ENCODE measurements at places on chromosomes 7 and 10. TPM values are rescaled to one million over a fixed set of nuclear protein-coding genes. Genes with fewer than 3 reads are reported as not detected.

- H3K4me1 ChIP-seq: no peaks in the 10 kb centered on the region
- no peak for DNase-seq
- no peak overlapping the region for H3K4me3 ChIP-seq
- no peaks in the 10 kb centered on the region for H3K27me3 ChIP-seq
Measured at GRCh38 chr7:116802144-116802745, 60.1 kb upstream of the CAPZA2 start.

Gene MYL7
- polyA plus RNA-seq: not detected

DNA sequence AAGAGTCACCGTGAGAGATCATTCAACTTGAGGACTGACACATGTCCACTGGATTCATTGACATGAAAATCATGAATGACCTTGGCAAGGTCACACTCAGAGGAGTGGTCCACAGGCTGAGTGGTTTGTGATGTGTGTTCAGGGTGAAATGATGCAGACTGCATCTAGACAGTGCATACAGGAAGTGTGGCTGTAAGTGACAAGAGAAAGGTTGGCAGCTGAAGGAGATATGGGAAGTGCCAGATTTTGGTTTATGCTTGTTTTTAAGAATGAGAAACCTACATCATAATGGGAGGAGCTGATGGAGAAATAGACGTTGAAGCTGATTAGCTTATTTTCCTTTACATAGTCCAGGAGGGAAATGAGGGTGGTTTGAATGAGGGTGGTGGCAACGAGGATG lies 64.8 kb upstream of the VIPR2 start:
- no peak overlapping the region for H3K4me3 ChIP-seq
- H3K27me3 ChIP-seq: no peaks in the 10 kb centered on the region
- H3K36me3 ChIP-seq: no peaks in the 10 kb centered on the region
- DNase-seq: no peak
- no peak overlapping the region for H3K27ac ChIP-seq

Gene GJD4
- polyA plus RNA-seq: not detected

- no peak for DNase-seq
- H3K27me3 ChIP-seq: no peaks in the 10 kb centered on the region
- no peak overlapping the region for H3K4me3 ChIP-seq
- H3K4me1 ChIP-seq: peaks cover 25% of the 10 kb centered on the region
- H3K36me3 ChIP-seq: no peaks in the 10 kb centered on the region
- H3K27ac ChIP-seq: no peak overlapping the region
Measured at GRCh38 chr10:50375745-50376144, 124.4 kb upstream of the ASAH2 start.

- H3K27me3 ChIP-seq: no peaks in the 10 kb centered on the region
- peaks cover 57% of the 10 kb centered on the region for H3K4me1 ChIP-seq
- no peak overlapping the region for H3K27ac ChIP-seq
- H3K4me3 ChIP-seq: no peak overlapping the region
Measured at GRCh38 chr7:22698767-22699166, 28.2 kb upstream of the IL6 start.

Gene HELLS
- polyA plus RNA-seq: 0.04 TPM

- no peaks in the 10 kb centered on the region for H3K27me3 ChIP-seq
- H3K36me3 ChIP-seq: no peaks in the 10 kb centered on the region
- H3K4me3 ChIP-seq: no peak overlapping the region
- H3K4me1 ChIP-seq: no peaks in the 10 kb centered on the region
Measured at GRCh38 chr10:68869623-68870022, 31.5 kb upstream of the DDX50 start.

All from CD14-positive monocyte (primary cell).